A549 treated with dexamethasone at 1 μM for 4 hours (cell line): ENCODE measurements at places on chromosomes 16 and 17. TPM values are rescaled to one million over a fixed set of nuclear protein-coding genes. Genes with fewer than 3 reads are reported as not detected.

Gene SLC26A11
- total RNA-seq = 10.2 to 14.0 TPM (median 12.8 TPM) in 5 replicates

Gene ARL4D
- 19.0 to 28.9 TPM (median 24.5 TPM) in 5 replicates for total RNA-seq

Gene CACNG1
- 0.07 to 0.11 TPM (median 0.11 TPM) in 3 of 5 replicates, not detected in the others for total RNA-seq

Gene TEX19
- 0.26 to 0.53 TPM (median 0.37 TPM) in 5 replicates for total RNA-seq

Gene HDAC5
- total RNA-seq = 13.5 to 16.0 TPM (median 13.7 TPM) in 5 replicates

Gene KRTAP2-3
- total RNA-seq = 0.18 TPM in 1 of 5 replicates, not detected in the others

Gene PIK3R6
- 0.06 TPM in 1 of 5 replicates, not detected in the others for total RNA-seq

Gene BORCS6
- total RNA-seq = 6.1 to 8.1 TPM (median 7.6 TPM) in 5 replicates

Gene C16orf90
- not detected in 5 replicates for total RNA-seq

Gene HOXB7
- 28.6 to 35.7 TPM (median 31.4 TPM) in 5 replicates for total RNA-seq

Gene LPO
- total RNA-seq = 0.05 to 0.07 TPM (median 0.06 TPM) in 3 of 5 replicates, not detected in the others

Gene CHAD
- not detected in 5 replicates for total RNA-seq

Gene MEIOB
- 1.0 to 1.7 TPM (median 1.3 TPM) in 5 replicates for total RNA-seq

Gene KRT36
- total RNA-seq = 0.06 TPM in 1 of 5 replicates, not detected in the others

Gene SLC5A10
- 0.14 to 0.21 TPM (median 0.19 TPM) in 5 replicates for total RNA-seq

Gene KCNJ12
- total RNA-seq = 1.5 to 2.1 TPM (median 1.9 TPM) in 5 replicates

Gene PRR35
- total RNA-seq = 0.11 to 0.19 TPM (median 0.15 TPM) in 5 replicates

Gene HGS
- total RNA-seq = 136 to 196 TPM (median 182 TPM) in 5 replicates

Gene CRHR1
- 0.05 to 0.54 TPM (median 0.09 TPM) in 4 of 5 replicates, not detected in the other for total RNA-seq

Gene HOXB2
- total RNA-seq = 0.33 to 0.46 TPM (median 0.34 TPM) in 5 replicates

Gene CACNA1G
- total RNA-seq = 2.7 to 4.9 TPM (median 4.6 TPM) in 5 replicates

Gene KRT12
- total RNA-seq = not detected in 5 replicates

Gene ABCC3
- 91.0 to 164 TPM (median 132 TPM) in 5 replicates for total RNA-seq

Gene SMIM36
- total RNA-seq = not detected in 5 replicates

Gene TMEM235
- not detected in 5 replicates for total RNA-seq

Gene GRIN2C
- 0.06 to 0.40 TPM (median 0.18 TPM) in 5 replicates for total RNA-seq

Gene HOXB4
- 0.06 to 0.13 TPM (median 0.09 TPM) in 5 replicates for total RNA-seq

Gene SLC16A13
- 5.9 to 11.0 TPM (median 9.2 TPM) in 5 replicates for total RNA-seq

Gene DHRS7C
- total RNA-seq = not detected in 5 replicates

Gene CEP295NL
- 0.34 to 0.54 TPM (median 0.40 TPM) in 5 replicates for total RNA-seq

Gene GAS2L2
- 0.11 to 0.14 TPM (median 0.12 TPM) in 4 of 5 replicates, not detected in the other for total RNA-seq

Gene RASL10B
- total RNA-seq = 0.15 to 0.37 TPM (median 0.20 TPM) in 5 replicates

Gene RUNDC1
- total RNA-seq = 17.8 to 22.8 TPM (median 21.4 TPM) in 5 replicates

Gene DBF4B
- total RNA-seq = 17.9 to 24.5 TPM (median 23.0 TPM) in 5 replicates

Gene MT1E
- not detected in 5 replicates for total RNA-seq

Gene FNDC8
- 0.06 to 0.09 TPM (median 0.07 TPM) in 3 of 5 replicates, not detected in the others for total RNA-seq

Gene ITGAD
- 0.02 to 0.10 TPM (median 0.05 TPM) in 4 of 5 replicates, not detected in the other for total RNA-seq

Gene KRTAP9-1
- total RNA-seq = not detected in 5 replicates

Gene SLC35G6
- total RNA-seq = not detected in 5 replicates

Gene TBC1D3I
- 0.06 to 0.27 TPM (median 0.23 TPM) in 4 of 5 replicates, not detected in the other for total RNA-seq
